Skeletal muscle cell (primary cell): ENCODE measurements at places on chromosomes 4 and X.

GRCh38 chr4:111806331-111806730 lies 338.9 kb upstream of the FAM241A start:
- DNase-seq = no peak

- DNase-seq = no peak
Observed at GRCh38 chr4:73669410-73670183, 49.4 kb upstream of the RASSF6 start.

- no peak for DNase-seq
Observed at GRCh38 chr4:68433582-68433981, 13.7 kb upstream of the TMPRSS11E start.

GRCh38 chr4:168534535-168534934 lies 37.7 kb downstream of the PALLD start:
- no peak for DNase-seq

GRCh38 chr4:134777606-134778005 lies 576.0 kb upstream of the PABPC4L start:
- no peak for DNase-seq

DNA sequence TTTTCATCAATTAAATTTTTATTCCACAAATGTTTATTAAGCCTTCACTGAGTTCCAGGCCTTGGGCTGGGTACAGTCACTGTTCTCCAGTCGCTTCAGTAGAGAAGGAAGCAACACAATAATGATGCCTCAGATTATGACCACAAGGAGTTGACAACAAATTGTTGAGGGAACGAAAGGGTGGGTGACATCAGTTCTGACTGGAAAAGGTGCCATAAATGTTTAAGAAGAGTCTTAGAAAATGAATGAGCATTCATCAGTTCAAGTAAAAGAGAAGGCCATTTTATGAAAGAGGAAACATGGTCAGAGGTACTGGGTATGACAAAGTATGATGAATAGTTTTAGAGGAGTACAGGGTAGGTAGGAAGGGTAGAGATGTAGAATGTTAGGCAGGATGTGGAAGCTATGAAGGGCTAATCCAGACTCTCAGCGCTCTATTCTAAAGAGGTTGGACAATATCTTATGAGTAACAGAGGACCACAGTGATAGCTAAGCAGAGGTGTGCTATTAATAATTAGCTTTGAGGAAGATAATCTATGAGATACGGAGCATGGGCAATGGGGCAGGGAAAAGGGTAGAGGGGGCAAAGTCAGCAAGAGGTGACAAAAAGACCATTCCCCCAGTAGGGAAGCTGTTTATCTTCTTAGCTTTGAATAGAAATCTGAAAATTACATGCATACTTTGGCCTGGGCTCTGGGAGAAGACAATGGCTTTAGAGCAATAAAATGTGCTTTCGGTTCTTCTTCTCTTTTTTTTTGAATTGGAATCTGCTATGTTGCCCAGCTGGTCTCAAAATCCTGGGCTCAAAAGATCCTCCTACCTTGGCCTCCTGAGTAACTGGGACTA lies 20.4 kb downstream of the AFP start:
- no peak for DNase-seq

DNA sequence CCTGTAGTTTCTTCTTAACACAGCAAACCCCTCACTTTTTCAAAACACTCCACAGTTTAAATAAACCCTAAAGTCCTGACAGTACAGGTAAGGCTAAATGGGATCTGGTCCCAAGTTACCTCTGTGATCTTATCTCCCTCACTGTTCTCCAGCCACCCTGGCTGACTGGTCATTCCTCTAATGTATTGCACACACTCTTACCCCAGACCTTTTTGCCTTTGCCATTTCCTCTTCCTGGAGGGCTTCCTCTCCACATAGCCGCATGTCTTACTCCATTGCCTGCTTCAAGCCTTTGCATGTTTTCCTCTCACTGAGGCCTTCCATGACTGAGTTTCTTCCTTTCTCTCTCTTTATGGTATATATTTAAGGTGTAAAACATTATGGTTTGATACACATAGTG lies 19.5 kb upstream of the ANXA3 start:
- DNase-seq = no peak

DNA sequence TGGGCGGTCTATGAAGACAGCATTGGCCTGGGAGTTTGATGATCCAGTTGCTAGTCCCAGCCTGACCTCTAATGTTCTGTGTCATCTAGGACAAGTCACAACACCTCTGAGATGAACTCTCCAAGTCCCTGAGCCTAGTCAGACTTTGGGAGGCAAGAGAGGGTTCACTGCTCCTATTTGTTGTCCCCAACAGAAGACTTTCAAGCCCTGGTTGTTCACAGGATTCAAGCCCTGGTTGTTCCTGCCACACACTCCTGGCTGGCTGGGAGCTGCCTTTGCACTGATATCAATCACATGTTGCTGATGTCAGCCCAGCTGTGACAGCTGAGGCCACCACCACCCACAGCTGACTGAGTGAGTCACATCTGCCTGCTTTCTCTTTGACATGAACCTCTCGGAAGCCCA lies 253.2 kb upstream of the RASGEF1B start:
- no peak for DNase-seq

DNA sequence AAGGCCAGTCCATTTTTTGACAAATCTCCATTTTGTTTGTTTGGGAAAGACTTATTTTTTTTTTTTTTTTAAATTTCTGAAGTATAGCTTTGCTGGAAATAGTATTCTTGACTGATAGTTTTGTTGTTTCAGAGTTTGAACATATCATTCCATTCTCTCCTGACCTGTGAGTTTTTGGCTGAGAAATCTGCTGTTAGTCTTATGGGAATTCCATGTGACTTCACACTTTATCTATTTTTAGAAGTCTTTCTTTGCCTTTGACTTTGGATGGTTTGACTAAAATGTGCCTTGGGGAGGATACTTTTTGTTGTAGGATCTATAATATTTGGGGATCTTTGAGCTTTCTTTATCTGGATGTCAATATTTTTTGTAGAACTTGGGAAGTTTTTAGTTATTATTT lies 10.7 kb upstream of the ADAM29 start:
- no peak for DNase-seq

DNA sequence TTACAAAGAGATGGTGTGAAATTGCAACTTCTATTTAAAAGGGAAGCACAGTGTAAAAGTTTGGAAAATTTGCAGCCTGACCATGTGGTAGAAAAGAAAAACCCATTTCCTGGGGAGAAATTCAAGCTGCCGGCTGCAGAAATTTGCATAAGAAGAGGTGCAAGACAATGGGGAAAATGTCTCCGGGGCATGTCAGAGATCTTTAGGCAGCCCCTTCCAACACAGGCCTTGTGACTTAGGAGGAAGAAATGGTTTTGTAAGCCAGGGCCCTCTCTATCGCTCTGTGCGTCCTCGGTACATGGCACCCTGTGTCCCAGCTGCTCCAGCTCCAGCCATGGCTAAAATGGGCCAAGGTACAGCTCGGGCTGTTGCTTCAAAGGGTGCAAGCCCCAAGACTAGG lies 40.4 kb downstream of the CCDC158 start:
- DNase-seq = no peak

DNA sequence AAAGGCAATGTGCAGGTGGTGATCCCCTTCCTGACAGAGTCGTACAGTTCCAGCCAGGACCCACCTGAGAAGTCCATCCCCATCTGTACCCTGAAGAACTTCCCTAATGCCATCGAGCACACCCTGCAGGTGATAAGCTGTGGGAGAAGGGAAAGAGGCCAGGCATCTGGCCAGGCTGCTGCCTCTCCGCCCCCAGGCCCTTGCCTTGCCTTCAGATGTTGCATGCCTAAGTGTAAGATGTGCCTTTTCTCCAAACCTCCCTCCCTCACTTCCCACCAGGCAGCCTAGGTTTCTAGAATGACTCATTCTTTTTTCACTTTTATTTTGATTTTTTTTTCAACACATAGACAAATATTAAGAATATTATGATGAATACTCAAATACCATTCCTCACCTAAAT lies 12.2 kb upstream of the CDK16 start:
- no peak for DNase-seq

GRCh38 chrX:9785944-9786797 lies at the start of gene SHROOM2:
Gene SHROOM2 (plus strand): TSS chrX:9786429. CDS start chrX:9786546, 117 bp downstream.
- DNase-seq = no peak

- DNase-seq = no peak
Observed at GRCh38 chr4:173270312-173271027, 63.7 kb downstream of the HMGB2 start.

GRCh38 chrX:39728025-39728424 lies 369.7 kb downstream of the BCOR start:
- DNase-seq = no peak

GRCh38 chr4:19213388-19213787 lies 1038.3 kb upstream of the SLIT2 start:
- DNase-seq = peak; percentile 39

DNA sequence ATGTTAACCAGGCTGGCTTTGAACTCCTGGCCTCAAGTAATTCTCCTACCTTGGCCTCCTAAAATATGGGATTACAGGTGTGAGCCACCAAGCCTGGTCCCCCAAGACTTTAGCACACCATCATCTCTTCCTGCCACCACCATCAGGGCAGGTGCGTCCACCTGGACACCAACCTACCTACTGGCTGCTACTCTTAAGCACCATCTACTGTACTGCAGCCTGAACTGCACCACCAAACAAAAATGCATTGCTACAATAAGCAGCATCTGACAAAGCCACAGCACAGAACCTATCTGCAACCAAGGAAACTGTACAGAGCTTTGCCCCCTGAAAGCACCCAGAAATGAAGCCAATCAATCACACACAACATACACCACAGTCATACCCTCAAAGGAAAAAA lies 139.7 kb downstream of the EFHC2 start:
- no peak for DNase-seq

GRCh38 chr4:145058256-145058655 lies 39.7 kb downstream of the ANAPC10 start:
- no peak for DNase-seq

GRCh38 chr4:89915937-89916336 lies 21.3 kb downstream of the MMRN1 start:
- DNase-seq = no peak
